ENCODE measurements at places on chromosomes 1 and 21.
A peak's percentile ranks its signal among the peaks of the same experiment; 100 is the strongest.

DNA sequence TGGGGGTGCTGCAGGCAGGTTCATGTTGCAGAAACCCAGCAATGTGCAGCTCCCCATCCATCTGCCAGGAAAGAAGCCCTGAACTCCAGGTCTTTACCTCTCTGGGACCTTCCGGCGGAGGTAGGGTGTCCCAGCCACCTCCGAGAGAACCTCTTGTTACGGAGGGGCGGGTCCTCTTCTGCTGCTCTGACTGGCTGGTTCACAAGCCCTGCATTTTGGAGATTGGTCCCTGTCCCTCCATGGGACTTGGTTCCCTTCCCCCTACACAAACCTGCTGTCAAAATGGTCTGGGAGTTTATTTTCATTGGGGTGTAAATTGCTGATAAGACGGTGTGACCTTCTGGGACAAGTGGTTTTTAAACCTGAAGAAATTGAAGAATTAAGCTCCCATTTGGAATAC lies 8.0 kb upstream of the CELSR2 start:
- no peak for DNase-seq

- no peak for DNase-seq
These were observed 1326.5 kb upstream of the B3GALT2 start for GRCh38 chr1:194512957-194513356.

DNA sequence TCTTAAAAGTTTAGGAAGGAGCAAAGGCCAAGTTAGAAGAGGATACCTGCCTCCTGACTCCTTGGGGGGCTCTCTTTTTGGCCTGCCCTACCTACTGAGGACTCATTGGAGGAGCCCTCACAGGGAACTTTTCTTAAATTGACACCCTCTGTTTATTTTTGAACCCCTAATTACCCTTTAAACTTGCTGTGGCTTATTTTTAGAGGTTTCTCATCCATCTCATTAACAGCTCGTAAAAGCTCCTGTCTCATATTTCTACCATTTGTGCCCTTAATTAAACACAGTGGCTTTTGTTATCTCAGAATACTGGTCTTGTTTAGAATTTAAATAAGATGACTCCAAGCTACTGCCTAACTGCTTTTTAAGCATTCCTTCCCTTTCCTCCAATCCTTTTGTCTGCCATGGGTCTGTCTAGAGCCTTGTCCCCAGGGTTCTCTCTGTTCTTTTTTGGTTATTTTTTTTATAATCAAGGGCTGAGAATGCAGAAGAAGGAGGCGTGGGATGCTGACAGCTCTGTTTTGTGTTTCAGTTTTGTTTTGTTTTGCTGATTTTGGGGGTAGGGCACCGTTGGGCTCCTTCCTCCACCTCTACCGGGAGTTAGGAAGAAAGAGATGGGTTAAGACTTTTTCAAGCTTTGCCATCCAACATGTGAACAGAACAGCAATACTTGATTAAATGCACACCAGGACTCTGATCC lies 78.0 kb downstream of the SYT6 start:
- DNase-seq = no peak

DNA sequence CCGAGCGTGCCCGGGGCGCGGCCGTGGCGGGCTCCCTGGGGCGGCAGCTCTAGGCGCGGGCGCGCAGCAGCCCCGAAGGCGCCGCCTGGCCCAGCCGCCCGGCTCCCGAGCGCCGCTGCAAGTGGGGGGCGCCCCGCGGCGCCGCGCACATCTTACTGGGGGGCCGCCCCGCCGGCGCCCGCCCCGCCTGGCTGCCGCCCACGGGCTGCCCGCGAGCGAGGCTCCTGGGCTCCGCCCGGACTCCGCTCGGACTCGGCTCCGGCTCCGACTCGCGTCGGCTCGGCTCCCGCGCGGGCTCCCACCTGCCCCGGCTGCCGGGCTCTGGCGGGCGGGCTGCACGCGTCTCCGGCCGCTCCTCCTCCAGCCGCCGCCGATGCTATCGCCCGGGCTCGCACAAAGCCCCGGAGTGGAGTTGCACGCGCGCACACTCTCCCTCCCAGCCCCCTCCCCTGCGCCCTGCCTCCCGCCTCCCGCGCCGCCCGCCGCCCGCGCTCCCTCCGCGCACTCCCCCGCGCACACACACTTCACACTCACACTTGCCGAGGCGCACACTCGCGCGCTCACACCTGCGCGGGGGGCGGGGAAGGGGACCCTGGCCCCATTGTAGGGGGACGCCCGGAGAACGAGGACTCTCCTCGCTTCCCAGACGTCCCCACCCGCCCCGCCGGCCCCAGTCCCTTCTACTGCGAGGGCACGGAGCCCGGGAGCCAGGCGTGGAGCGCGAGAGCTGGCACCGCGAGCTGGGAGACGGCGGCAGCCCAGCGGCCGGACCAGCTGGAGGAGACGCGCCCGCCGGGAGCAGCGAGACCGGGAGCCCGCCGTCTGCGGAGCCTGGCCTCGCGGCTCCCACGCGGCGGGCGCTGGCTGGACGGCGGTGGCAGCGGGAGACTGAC lies at the start of gene GRIK3:
GRIK3 (minus strand) TSS at position 395 of the 893 bp plus-strand sequence. CDS start 407 bp downstream, outside the sequence.
- peak; percentile 70 for DNase-seq

GRCh38 chr1:115642168-115643072 lies 650 bp downstream of the VANGL1 start:
- no peak for DNase-seq

DNA sequence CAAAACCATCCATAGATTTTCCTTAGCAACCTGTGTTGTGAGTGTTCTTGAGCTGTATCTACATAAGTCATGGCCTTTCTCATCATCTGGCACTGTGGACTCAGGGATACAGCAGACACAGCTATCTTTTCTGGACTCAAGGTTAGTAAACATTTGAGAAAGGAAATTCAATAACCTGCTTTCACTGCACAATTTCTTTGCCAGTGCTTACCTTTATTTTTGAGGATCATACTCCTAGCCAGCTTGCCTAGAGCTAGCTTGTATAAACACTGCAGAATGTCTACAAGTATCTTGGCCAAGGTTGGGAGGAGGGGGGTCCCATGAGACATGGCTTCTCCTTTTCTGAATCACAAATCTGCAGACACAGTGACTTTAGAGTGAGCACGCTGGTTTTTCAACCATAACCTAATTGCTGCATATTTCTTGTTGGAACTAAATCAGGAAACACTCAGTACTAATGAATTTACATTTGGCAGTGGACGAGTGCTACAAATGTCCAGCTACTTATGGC lies 27.2 kb downstream of the ADAMTS5 start:
- DNase-seq = no peak

- no peak for DNase-seq
These were observed 3.8 kb downstream of the ZBTB18 start for GRCh38 chr1:244054924-244055263.

DNA sequence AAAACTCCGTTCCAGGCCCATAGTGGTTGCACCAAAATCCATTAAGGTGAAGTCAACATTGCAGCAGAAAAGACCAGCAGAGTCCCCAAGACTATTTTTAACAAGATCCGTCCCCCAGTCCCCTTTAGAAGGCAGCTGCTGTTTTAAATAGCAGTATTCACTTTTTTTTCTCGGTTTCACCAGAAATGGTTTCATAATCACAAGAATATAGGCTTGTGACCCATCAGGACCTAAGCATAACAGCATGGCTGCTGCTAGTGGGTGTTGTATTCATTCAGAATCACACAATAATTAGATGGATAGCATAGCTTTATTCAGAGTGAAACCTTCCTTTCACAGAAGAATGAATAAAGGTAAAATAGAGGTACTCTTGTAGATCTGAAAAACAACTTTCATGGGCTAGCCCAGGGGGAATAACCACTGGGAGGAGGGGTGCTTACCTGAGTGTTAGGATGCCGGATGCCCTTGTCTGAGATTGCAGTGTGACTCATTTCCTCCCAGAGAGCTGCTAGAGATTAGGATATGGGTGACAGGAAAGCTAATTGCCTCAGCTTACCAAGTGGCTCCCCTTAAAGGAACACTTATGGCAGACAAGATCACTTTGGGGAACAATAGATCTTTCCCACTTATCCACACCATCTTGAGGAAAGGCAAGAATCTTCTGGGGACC lies 35.0 kb downstream of the ACKR1 start:
- DNase-seq = no peak

DNA sequence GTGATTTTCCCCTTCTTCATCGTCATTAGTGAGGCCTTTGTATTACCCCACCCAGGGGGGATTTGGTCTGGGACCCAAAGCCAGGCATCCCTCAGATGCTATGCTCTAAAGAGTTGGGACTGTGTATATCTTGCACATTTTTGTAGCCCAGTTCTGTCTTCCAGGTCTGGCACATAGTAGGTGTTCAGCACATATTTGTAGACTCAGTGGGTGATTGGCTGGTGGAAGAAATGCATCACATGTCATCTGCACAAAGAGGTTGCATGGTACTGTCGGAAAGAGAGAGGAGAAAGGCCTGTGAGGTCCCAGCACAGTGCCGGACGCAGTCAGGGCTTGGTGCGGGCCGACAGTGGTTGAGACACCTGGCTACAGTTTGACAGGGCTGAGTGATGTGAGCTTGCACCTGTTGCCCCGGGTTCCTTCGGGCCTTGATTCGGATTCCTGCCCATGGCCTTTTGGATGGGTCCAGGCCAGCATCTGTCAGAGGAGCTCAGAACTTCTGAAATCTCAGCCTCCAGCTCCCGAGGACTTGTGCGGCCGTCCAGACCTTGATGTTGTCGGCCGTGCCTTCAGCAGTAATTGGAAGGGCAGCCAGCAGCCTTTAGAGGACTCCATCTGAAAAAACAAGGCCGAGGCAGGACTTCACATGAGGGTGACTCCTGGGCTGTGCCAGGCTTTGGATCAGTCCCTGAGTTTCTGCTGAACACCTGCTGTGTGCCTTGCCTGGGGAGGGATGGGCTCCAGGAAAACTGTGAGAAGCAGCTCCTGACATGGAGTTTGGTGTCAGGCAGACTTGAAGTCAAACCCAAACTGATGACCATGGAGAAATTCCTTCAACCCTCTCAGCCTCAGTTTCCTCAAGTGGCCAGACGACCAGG lies 40.9 kb upstream of the PADI1 start:
- no peak for DNase-seq
